ENCODE measurements at places on chromosomes 11 and 22. TPM values are rescaled to one million over a fixed set of nuclear protein-coding genes. Genes with fewer than 3 reads are reported as not detected.

DNA sequence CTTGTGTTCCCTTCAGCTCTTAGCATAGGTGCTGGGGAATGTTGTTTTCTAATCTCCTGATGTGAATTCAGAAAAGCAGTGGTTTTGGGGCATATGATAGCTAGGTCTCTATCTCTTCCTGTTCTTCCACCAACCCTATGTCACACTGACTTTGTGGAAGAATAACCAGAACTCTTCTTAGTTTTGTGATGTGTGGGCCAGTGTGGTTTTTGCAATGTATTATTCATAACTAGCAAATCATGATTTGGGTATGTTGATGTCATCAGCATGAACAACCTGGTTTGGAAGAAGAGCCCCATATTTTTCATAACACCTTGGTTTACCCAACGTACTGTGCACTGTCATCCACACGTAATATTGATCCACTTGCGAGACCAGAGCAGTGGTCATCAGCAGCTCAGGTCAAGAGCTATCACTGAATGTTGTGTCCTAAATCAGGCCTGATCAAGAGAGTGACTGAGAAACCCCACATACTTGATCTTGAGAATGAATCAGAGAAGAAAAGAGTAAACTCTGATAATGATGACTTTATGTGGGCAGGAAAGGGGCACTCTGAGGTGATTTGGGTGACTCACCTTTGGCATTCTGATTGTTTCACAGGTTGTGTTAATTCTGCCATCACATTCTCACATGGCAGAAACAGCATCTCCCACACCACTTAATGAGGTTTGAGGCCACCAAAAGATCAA lies 19.4 kb upstream of the MS4A6E start:
- DNase-seq, result no peak

- DNase-seq, result no peak
Observed at GRCh38 chr11:25453471-25453870, 878.5 kb upstream of the ANO3 start.

GRCh38 chr11:60711276-60711675 lies 11.9 kb downstream of the MS4A8 start:
- no peak for DNase-seq

The DSCAML1 gene
- total RNA-seq, result not detected

DNA sequence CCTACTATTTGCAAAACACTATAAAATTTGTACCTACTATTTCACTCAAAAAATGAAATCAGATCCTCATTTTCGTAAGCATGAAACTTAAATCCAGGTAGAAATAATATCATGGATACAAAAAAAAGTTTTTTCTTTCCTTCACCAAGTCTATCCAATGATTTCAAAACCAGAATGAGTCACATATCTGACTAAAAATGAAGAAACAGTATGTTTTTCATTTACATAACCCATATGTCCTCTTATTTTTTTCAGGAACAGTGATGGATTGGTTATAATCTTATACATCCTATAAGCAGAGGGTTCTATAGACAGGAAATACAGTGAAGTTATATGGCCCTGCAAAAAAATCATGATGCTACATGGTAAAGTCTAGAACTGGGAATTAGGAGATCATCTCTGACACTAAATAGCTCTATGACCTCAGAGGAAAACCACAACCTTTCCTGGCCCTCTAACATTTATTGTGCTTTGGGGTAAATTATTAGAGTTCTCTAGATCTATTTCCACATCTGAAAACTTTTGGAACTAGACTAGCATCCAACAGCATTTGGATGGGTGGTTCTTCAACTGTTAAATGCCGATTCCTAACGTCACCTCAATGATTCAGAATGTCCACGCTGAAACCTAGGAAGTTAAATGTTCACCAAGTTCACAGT lies 10.9 kb downstream of the MTMR2 start:
- no peak for DNase-seq

Data from endothelial cell of umbilical vein (primary cell).